ENCODE measurements at places on chromosomes 16 and 17. TPM values are rescaled to one million over a fixed set of nuclear protein-coding genes. Genes with fewer than 3 reads are reported as not detected.

- peak; percentile 48 for DNase-seq
These were observed 15.4 kb downstream of the TBX4 start for GRCh38 chr17:61467416-61468262.

DNA sequence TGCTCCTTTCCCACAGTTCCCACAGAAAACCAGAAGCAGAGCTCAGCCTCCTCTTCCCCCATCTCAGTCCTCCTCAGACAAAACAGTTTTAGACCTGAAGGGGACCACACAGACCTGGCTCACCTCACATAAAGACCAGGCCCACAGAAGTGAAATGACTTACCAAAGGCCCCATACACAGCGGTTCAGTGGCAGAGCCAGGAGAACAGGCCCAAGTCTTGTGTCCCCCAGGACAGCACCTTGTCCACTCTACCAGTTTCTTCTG is 5.3 kb downstream of the UBTF start:
- DNase-seq = no peak

DNA sequence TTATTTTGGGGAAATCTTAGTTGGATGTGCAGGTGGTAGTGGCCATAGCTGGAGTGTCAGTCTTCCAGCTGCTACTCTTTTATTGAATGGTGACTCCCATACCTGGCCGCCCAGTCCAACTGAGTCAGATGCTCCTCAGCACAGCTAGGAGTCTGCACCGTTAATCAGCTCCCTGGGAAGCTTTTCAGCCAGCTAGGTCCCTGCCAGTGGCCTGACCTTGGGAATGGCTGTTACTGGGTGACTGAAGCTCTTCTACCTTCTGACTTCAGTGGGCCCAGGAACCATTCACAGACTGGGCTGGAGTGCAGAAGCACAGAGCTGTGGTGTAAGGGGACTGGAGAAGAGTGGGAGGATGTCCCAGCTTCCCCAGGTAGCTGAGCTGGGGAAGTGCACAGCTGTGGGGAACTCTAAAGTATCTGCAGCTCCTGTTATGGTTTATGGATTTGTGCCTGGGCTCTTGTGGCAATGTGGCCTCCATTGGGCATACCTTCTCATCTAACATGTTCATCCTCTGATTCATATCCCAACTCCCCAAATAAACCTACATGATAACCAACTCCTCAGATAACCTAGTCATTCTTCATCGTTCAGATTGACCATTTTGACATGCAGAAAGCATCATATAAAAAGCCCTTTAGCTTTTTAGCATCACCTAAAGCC is 14.0 kb downstream of the ALKBH5 start:
- DNase-seq = no peak

- DNase-seq = peak; percentile 93
These were observed 16.3 kb upstream of the AURKB start for GRCh38 chr17:8226536-8227237.

GRCh38 chr16:68760671-68761275 is 23.7 kb downstream of the CDH1 start:
- DNase-seq = peak; percentile 12

DNA sequence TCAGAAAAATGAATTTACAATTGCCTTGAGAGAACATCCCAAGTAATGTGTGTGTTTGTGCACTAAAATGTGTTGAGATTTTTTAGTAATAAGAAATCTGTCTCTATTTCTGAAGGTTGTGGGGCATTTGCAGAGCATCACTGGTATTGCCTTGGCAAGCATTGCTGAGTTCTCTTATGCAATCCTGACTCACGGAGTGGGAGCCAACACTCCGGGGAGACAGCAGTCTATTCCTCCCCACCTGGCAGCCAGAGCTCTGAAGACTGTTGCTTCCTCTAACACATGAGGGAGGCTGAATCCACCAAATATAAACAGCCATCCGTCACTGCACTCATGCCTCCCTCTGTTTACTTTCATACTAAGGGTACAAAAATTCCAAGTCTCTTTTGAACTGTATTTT is 10.6 kb downstream of the CNTD1 start:
- no peak for DNase-seq

- DNase-seq = no peak
These were observed 4.9 kb upstream of the ASGR1 start for GRCh38 chr17:7184091-7184488.

DNA sequence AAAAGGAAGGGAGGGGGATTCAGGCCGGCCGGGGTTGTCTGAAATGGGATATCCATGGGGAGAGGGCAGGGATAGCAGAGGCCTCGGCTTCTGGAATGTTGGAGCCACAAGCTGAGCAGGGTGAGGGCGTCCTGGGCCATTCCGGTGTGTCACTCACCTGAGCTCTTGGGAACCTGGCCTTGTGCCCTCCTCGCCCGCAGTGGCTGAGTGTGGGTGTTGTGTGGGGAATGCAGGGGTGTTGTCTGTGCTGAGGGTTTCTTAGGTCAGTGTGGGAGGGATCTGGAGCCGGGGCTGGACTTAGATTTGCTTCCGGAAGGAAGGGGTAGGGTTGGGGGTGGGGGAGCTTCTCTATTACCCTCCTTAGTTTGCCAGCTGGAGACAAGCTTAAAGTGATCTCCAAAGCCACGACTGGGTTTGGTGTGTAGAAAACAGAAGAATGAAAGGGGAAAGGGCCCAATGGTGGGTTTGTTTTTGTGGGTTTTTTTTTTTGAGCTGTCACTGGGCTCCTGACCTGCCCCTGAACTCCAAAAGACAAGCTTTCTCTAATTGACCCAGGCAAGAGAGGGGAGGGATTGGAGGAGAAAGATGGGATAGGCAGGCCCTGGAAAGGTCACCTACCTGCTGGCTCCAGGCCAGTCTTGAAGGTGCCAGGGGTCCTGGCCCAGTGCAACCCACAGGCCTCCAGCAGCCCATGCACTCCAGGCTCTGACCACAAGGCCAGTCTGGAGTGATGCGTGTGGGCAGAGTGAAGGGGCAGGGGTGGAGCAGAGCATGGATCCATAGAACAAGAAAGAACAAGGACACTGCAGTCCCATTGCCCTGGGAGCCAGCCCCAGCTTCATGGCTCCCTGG is at the start of gene SULT1A2:
SULT1A2 (minus strand) TSS at position 211 of the 852 bp plus-strand sequence. CDS start 1,120 bp downstream, outside the sequence.
- DNase-seq = no peak

- no peak for DNase-seq
These were observed 17.7 kb downstream of the CUEDC1 start for GRCh38 chr17:57937492-57937891.

DNA sequence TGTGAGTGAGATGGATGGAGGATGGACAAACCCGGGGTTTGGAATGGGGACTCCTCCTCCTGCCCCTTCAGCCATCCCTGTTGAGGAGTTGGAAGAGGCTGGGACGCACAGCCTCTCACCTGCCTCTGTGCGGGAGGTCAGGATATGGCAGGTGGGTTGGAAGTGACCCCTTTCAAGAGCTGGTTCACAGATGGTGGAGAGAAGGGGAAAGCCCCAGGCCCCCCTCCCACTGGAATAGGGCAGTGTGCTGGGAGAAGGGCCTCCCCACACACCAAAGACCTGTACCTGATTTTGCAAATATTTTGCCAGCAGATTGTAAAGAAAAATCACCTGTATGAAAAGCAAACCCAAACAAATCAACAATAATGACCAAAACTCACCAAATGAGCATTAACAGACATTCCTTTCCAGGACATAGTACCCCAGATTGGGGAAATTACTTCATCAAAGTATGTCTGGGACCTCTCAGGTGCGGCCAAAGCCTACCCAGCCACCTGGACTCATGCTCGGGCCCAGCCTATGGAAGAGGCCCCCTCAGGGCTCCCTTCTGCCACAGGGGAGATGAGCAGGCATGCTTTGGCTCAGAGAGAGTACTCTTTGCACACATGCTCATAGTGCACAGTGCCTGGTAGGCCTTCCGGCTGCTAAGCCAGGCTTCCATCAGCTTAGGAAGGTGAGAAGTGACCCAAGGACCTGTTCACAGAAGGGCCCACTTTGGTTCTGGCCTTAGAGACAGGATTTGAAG is 7.8 kb downstream of the SLC47A2 start:
- no peak for DNase-seq

GRCh38 chr17:34616148-34616547 is 36.8 kb downstream of the TMEM132E start:
- no peak for DNase-seq

DNA sequence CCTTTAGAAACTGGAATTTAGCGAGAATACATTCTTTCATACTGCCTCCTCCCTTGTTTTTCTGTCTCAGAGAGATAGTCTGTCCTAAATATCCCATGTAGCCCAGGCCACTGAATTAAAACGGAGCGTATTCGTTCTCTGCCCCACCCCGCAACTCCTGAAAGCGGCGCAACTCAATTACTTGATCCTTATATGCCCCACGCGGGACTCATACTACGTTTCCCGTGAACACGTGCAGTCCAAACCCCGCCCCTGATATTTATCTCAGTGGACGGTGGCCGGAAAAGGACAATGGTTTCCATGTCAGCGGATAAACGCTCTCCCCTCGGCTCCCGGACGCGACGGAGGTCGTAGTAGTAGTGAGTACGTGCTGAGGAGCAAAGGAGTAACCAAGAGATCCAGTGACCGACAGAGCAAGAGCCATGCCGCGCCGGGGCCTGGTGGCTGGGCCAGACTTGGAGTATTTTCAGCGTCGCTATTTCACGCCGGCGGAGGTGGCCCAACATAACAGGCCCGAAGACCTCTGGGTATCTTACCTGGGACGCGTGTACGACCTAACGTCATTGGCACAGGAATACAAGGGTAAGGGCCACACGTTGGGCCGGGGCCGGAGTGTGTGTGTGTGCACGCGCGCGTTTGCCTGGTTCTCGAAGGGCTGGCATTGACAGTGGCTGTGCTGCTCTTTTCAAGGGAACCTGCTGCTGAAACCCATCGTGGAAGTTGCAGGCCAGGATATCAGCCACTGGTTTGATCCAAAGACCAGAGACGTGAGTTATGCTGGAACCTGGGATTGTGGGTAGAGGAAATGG is at the start of gene CYB5D1:
CYB5D1 (plus strand) TSS at position 291 of the 809 bp plus-strand sequence; CDS start at position 423, 132 bp downstream.
- DNase-seq = peak; percentile 97

GRCh38 chr16:54488729-54489128 is 202.1 kb upstream of the IRX3 start:
- DNase-seq = no peak

DNA sequence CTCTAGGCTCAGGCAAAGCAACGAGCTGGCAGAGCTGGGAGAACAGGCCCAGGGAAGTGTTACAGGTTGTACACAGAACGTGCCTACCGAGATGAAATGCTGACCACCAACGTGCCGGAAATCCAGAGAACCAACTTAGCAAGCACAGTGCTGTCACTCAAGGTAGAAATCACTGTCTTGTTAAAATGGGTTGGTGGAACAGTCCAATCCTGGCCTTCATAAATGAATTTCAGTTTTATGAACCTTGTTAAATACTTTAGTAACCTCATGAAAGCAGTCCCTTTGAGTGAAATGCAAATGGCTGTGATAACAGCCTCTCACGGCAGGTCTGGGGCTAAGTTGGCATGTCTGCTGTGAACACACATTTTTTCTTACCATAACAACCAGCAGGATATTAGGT is 29.0 kb downstream of the ETV4 start:
- DNase-seq = peak; percentile 34

DNA sequence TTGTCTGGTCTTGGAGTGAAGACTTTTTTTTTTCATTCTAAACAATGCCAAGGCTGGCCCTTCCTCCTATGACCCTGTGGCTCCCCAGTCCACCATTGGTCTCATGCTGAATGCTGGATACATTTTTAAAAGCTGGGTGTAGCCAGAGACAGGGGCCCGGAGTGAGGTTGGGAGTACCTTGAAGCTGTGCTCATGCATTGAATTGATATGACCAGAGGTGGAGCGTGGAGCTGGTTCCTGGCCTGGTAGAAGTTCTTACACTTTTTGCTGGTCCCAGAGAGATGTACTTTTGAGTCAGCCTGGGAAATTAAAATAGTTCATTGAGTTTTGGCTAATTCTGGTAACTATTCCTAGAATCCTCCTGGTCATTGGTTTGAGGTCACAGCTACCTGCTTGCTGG is 83.6 kb downstream of the CMIP start:
- no peak for DNase-seq

DNA sequence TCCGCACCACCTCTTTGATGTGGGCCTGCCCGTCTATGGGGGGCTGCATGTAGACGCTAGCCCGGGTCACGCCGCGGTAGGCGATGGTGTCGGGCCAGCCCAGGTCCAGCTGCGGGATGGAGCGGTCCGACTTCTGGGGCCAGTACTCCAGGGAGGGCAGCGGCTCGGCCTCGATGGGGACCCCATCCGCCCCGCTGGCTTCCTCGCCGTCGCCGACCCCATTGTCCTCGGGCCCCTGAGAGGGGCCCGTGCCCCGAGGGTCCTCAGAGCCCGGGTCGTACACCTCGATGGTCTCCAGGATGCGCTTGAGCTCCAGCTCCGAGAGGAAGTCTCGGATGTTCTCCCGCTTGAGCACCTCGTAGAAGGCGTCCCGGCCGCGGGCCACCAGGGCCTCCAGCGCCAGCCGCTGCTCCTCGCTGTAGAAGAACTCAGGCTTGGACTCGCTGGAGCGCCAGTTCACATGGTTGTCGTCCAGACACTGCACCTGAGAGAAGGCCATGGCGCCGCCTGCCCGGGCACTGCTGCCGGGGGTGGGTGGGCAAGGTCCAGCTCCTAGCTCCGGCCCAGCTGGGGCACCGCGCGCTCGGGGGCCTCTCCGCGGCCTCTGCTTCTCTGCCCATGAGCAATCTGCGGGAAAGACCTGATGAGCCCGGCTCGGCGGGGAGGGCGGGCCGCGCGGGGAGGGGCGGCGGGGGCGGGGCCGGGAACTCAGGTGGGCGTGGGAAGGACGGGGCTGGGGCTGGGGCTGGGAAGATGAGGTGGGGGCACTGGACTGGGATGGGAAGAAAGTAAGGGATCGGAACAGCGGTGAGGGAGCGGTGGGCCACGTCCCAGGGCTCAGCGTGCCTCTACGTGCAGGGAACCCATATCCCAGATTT is 782 bp downstream of the FAM83G start:
- peak; percentile 41 for DNase-seq

DNA sequence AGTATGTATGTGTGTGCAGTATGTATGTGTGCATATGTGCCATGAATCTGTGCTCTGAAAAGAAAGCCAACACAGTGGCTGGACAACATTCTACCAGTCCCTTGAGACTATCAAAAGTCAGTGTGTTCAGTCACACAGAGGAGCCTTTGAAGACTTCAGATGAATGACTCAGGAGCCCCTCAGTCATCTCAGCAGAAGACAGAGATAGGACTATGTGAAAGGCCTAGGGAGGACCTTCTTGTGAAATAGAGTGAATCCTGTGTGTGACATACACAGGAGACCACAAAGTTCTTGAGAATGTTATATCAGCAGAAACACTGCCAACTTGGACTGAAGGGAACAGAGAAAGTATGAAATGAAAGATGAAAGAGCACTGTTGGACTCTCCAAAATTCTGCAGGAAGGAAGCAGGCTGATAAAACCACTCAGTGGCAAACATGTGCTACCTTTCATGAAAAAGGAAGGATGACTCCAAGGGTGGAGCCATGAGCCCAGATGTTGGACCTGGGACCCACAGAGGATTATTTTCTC is 108.4 kb downstream of the METRNL start:
- DNase-seq = no peak

Gene BCO1
- not detected for total RNA-seq

Gene ZNF594
- 4.8 TPM for total RNA-seq

Gene USH1G
- total RNA-seq = not detected

Gene STUB1
- 93.9 TPM for total RNA-seq

Gene GRIN2A
- total RNA-seq = not detected

Gene PRSS36
- 0.51 TPM for total RNA-seq

Gene TMEM100
- total RNA-seq = 8.0 TPM

Gene KRTAP4-6
- total RNA-seq = 0.19 TPM

Gene CYGB
- 1.6 TPM for total RNA-seq

Gene CEP295NL
- 1.5 TPM for total RNA-seq

Gene STH
- not detected for total RNA-seq

Gene MMP15
- total RNA-seq = 24.2 TPM

Gene TMIGD1
- total RNA-seq = not detected

Gene HEXIM1
- total RNA-seq = 11.0 TPM

Gene CRYBA1
- total RNA-seq = not detected

Gene CSH2
- total RNA-seq = not detected

Gene HBA1
- not detected for total RNA-seq

Gene SHISA6
- total RNA-seq = not detected

Gene ZFPM1
- total RNA-seq = 1.6 TPM

Gene OGFOD1
- total RNA-seq = 71.6 TPM

Gene CDR2
- total RNA-seq = 39.0 TPM

All from dermis blood vessel endothelial cell (primary cell).